ENCODE measurements at places on chromosomes 5 and 9. TPM values are rescaled to one million over a fixed set of nuclear protein-coding genes. Genes with fewer than 3 reads are reported as not detected.

Gene ADCY2
- 2.7 TPM for total RNA-seq

Gene ANKRD34B
- total RNA-seq, result not detected

Gene FGD3
- total RNA-seq, result 4.8 TPM

Gene CDC25C
- total RNA-seq, result 2.5 TPM

Gene UNC5A
- not detected for total RNA-seq

Gene MTX3
- 11.1 TPM for total RNA-seq

Gene IFNA13
- not detected for total RNA-seq

Gene FAM120AOS
- 25.9 TPM for total RNA-seq

Gene RANBP3L
- total RNA-seq, result 0.57 TPM

Gene SPATA31A1
- total RNA-seq, result not detected

Gene CEL
- total RNA-seq, result 3.8 TPM

Gene SKP2
- 33.2 TPM for total RNA-seq

Gene PRR16
- total RNA-seq, result 2.3 TPM

Gene NUTM2G
- total RNA-seq, result not detected

Gene ARL14EPL
- total RNA-seq, result not detected

Gene C5orf58
- total RNA-seq, result not detected

Gene ADGRD2
- total RNA-seq, result not detected
